ENCODE measurements at places on chromosomes 2 and 18. TPM values are rescaled to one million over a fixed set of nuclear protein-coding genes. Genes with fewer than 3 reads are reported as not detected.

The SCYGR4 gene
- not detected for total RNA-seq

DNA sequence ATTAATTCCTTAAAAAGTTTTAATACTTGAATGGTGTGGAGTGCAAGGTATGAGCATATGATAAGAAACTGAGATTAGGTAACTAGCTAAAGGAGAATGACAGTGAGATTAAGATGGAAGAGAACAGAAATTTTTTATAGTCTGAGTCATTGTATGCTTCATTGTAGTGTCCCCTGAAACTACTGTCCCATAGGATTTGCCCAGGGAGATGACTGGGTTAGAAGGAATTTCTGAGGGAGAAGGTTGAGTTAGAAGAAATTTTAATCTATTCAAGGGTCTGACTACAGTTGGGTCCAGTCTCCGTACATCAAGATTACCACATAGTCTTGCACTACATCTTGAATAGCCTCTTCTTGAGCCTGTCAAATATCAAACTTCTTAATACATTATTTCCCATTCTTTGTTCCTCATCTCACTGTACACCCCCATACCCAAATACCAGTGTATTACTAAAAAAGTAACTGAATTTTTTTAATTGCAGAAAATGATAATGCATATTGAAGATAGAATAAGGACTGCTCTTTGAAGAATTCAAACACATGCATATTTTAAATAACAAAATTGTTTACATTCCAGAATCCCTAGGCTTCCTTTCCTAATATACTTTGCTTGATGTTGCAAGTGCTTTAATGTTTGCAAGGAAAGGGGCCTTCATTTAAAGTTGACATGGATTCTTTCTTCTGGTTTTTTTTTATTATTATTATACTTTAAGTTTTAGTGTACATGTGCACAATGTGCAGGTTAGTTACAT, 314.3 kb upstream of the COL3A1 start:
- no peak for DNase-seq
- H3K27ac ChIP-seq = no peak overlapping the region
- no peaks in the 10 kb centered on the region for H3K36me3 ChIP-seq
- no peaks in the 10 kb centered on the region for H3K4me1 ChIP-seq

- H3K4me1 ChIP-seq = no peaks in the 10 kb centered on the region
- H3K27me3 ChIP-seq = peaks cover 1% of the 10 kb centered on the region
- H3K4me3 ChIP-seq = no peak overlapping the region
- DNase-seq = no peak
- H3K36me3 ChIP-seq = no peaks in the 10 kb centered on the region
- no peak overlapping the region for H3K27ac ChIP-seq
Measured at GRCh38 chr18:59639136-59639535, 58.1 kb downstream of the CCBE1 start.

GRCh38 chr2:39897273-39897672, 118.2 kb upstream of the THUMPD2 start:
- peaks cover 5% of the 10 kb centered on the region for H3K27me3 ChIP-seq
- no peak overlapping the region for H3K27ac ChIP-seq
- no peaks in the 10 kb centered on the region for H3K36me3 ChIP-seq
- DNase-seq = no peak

DNA sequence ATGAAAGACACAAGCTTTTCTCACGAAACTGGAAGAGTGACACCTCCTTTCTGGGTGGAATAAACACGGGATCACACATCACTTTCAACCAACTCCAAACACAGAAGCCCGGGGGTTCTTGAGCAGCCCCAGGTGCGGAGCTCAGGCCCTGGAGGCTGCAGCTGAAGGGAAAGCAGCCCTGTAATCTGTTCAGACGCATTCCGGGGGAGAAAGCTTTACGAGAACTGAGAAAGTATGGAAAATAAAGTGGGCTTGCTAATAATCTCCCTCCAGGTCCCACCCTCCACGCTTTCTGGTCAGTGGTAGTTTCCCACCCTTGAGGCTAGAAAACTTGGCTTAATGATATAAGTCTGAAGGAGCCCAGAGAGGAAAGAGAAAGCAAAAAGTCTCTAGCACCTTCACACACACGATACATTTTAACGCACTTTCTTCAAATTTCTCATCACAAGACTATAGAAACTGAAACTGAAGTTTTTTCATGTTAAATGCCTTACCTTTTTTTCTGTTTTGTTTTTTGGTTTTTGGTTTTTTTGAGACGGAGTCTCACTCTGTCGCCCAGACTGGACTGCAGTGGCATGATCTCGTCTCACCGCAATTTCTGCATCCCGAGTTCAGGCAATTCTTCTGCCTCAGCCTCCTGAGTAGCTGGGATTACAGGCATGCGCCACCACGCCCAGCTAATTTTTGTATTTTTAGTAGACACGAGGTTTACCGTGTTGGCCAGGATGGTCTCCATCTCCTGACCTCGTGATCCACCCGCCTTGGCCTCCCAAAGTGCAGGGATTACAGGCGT, 141.3 kb downstream of the AFF3 start:
- peaks cover 6% of the 10 kb centered on the region for H3K4me1 ChIP-seq
- H3K27me3 ChIP-seq = no peaks in the 10 kb centered on the region
- H3K27ac ChIP-seq = no peak overlapping the region

DNA sequence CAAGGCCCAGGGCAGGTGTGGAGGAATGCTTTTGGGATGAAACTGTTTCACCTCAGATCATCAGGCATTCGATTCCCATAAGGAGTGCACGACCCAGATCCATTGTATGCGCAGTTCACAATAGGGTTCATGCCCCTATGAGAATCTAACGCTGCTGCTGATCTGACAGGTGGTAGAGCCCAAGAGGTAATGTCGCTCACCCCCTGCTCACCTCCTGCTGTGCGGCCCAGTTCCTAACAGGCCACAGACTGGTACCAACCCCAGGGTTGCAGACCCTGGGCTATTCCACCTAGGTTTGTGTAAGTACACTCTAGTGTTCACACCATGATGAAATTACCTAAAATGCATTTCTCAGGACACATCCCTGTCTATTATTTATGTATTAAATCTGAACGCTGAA, 72.5 kb downstream of the COPS8 start:
- H3K36me3 ChIP-seq = peaks cover 2% of the 10 kb centered on the region
- H3K27me3 ChIP-seq = no peaks in the 10 kb centered on the region
- no peak for DNase-seq
- no peak overlapping the region for H3K27ac ChIP-seq

The UGT1A3 gene
- not detected for total RNA-seq
